Femur (tissue), 1 donor: ENCODE measurements at places on chromosomes 1 and 21.
A peak's percentile ranks its signal among the peaks of the same experiment; 100 is the strongest.

- DNase-seq, result no peak
Measured at GRCh38 chr1:116777831-116778830, 23.9 kb downstream of the CD2 start.

DNA sequence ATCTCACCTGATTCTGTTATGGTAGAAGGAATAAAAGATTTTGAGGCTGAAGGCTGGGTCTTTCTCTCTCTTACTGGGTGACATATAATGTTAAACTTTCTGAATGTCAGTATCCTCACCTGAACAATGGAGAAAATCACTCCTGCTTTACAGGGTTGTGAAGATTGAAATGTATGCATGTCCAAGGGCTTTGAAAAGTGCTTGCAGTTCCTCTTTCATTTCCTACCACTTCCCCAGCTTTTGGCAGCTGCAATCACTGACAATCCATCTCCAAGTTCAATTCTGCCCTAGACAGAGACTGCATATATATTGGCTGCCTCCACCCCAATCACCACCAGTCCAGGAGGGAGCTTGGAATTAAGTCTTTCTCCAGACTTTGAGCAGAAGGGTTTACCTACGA, 39.8 kb downstream of the FAM78B start:
- no peak for DNase-seq

- no peak for DNase-seq
Measured at GRCh38 chr1:224774378-224774777, 155.1 kb upstream of the DNAH14 start.

GRCh38 chr1:62025154-62025553, 169.5 kb upstream of the L1TD1 start:
- no peak for DNase-seq

GRCh38 chr1:240424740-240425464, 187.1 kb downstream of the GREM2 start:
- no peak for DNase-seq

DNA sequence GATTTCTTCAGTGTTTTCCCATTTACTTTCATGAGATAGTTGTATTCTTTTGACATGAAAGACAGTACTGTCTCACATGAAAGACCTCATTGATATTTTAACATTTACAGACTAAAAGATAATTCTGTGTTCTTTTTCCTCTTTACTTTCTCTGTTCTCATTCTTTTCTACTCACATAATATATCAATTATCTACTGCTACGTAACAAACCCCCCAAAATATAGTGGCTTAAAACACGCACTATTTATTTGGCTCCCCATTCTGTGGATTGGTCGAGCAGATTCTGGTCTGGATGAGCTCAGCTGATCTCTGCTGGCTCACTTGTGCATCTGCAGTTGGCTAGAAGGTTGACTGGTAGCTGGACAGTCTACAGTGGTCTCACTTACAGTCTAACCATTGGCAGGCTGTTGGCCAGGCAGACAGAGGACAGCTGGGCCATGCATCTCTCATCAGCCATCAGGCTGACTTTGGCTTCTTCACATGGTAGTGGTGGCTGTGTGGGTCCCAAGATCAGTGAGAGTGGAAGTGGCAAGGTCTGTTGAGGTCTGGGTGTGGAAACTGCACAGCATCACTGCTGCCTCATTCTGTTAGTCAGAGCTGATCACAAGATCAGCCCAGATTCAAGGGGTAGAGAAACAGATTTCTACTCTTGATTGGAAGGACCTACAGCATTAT, 63.2 kb downstream of the MPZL1 start:
- no peak for DNase-seq

DNA sequence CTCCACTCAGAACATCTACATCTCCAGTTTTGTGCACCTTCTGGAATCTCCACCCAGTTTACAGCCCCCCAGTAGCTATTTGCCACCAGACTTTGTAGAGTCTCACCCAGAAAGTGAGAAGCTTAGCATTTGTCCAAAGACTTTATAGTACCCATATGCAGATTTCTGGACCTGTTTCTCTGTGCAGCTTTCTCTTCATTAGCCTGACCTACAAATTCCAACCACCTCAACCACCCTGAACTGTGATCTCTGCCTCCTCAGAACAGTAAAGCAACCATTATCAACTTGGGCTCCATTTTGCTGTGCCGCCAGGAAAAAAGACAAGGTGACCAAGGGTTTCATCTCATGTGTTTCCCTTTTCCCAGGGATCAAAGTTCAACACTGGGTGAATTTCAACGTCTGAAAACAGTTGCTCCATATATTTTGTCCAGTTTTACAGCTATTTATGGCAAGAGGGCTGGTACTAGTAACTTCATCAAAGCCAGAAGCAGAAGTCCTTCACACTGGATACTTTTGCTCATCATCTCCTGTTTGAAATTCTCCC, 36.5 kb upstream of the DDAH1 start:
- no peak for DNase-seq

GRCh38 chr1:229111703-229112319, 159.1 kb upstream of the RAB4A start:
- no peak for DNase-seq

GRCh38 chr1:67749263-67749843, 64.4 kb downstream of the GADD45A start:
- no peak for DNase-seq

- DNase-seq, result no peak
Measured at GRCh38 chr1:42930178-42931107, 28.2 kb downstream of the SLC2A1 start.

DNA sequence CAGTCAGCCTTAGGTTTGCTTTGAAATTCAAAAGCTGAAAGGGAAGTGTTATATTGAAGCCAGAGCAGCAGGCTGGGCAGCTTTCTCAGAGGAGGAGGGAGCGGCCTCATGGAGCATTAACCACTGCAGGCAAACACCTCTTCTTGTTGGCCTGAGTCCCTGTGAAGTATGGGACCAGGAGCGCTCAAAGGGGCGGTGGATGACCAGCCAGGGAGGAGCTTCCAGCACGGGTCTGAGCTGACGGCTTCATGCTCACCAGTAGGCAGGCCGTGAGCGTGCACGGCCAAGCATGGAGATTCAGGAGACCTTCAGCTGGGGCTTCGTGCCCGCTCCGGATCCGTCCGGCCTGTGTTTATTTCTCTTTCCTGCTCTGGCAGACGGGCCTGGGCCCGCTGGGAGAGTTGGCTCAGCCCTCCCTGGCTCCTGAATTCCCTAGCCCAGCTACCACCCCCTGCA, 245.2 kb downstream of the TRABD2B start:
- DNase-seq, result peak; percentile 78

DNA sequence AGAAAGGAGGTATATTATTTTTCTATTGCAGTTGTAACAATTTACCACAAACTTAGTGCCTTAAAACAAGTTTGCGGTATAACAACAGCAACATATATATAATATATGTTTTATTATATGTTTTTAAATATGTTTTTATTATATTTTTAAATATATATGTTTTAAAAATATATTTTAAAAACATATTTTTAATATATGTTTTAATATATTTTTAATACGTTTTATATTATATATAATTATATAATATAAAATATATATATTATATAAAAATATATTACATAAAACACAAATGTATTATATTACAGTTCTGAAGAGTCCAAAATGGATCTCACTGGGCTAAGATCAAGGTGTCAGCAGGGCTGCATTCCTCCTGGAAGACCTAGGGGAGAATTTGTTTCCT, 27.5 kb upstream of the FNBP1L start:
- no peak for DNase-seq

GRCh38 chr1:5494518-5494917, 497.7 kb downstream of the NPHP4 start:
- DNase-seq, result no peak

DNA sequence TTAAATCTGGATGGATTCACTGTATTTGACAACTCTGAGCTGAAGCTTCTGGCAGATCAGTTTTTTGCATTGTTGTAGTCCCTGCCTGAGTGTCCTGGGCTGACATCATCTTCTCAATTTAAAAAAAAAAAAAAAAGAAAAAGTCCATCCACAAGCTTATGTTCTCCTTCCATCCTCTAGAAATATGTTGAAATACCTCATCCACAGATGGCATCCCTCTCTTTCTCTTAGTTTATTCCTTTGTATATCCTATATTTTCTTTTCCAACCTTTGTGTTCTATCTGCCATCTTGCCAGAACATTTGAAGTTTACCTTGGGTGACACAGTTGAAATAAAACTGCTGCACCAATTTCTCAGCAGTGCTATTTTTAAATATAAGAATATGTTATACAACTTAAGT, 184.4 kb upstream of the PKN2 start:
- no peak for DNase-seq

- no peak for DNase-seq
Measured at GRCh38 chr1:37234941-37235418, 200.7 kb upstream of the GRIK3 start.

- DNase-seq, result no peak
Measured at GRCh38 chr1:105137543-105138457, 1388.1 kb downstream of the AMY1C start.

DNA sequence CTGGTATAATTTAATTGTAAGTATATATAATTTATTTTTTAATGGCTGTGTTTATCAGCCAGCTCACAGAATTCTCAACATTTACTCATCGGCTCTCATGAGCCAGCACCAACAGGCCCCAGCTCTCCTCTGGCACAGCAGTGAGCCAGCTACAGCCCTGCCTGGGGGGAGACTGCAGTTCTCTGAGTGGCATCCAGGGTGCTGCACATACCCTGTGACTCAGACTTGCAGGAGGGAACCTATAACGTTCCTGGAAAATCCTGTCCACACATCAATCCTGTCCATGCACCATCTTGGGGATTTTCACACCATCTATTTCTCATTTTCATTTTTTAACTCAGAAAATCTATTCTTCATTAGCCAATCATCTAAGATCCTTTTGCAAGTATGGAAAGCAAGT, 36.5 kb downstream of the FHAD1 start:
- DNase-seq, result no peak

DNA sequence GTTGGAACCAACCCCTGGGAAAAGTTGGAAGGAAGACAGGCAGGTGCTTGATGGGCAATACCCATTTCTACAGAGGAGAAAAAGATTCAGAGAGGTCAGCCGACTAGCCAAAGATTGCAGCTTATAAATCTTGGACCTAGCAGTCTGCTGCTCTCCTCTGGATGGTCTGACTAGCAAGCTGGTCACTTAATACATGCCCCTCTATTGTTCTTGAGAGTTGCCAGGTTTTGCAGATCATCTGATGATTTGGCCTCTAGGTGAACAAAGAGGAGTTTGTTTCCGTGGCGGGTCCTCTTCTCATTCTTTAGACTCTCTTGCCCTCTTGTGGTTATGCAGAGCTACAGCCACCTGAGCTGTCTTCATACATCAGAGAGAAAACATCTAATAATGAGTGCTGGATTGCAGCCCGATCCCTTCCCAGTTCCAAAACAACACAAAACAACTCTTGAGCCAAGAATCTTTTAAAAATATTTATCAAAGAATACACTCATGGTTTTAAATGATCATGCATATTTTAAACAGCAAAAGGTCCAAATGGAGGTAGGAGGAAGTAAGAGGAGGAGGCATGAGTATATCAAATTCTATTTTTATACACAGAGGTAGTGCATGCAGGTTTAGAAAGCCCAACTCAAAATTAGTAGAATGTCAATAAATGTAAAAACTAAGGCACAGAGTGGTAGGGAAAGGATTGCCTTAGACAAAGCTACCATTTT, 115.7 kb downstream of the SLC30A10 start:
- peak; percentile 63 for DNase-seq

- DNase-seq, result no peak
Measured at GRCh38 chr1:11383553-11384169, 95.3 kb upstream of the DISP3 start.

- no peak for DNase-seq
Measured at GRCh38 chr1:1547011-1547410, 6.6 kb upstream of the TMEM240 start.

DNA sequence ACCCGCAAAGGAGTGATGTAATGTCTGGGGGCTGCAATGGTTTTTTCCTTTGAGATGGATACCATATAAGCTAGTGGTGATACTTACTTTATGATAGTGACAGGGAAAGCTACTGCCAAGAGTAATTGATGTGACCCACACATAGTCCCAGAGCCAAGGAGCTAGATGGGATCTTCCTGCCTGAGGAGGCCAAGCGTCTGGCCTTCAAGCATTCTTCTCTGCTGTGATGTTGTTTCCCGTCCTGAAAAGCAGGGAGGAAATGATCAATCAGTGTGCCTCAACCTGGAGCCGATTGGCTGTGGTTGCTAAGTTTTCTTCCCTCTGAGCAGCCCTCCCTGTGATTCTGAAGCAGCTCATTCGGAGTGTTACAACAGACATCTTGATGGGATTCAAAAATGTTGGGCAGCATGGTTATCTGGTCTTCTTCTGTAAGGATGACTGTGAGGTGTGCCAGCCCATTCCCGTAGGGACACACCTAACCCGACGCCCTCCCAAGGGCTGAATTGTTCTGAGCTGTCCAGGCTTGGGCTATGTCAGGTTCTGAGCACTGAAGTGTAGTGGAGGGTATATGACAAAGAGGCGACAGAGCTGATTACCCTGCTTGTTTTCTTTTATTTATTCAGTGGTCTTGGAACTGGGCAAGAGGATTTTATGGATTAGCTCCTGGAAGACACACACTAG, 56.7 kb downstream of the UCK2 start:
- no peak for DNase-seq

DNA sequence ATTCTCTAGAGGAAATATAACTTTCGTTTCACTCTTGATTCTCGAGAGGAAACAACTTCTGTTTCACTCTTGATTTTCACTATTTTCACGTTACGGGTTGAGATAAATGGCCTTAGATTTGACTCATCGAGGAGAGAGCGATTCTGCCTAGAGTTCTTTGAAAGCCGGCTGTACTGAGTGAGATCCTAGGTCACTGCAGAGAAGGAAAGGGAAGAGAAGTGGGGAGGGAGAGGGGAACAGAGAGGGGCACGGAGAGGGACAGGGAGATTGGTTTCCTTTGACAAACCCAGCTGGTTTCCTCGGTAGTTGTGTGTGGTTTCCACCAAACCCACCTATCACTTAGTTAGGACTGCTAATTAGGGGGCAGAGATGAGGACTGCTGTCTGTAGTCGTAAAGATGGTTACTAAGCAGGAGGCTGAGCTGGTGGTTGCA, 21.6 kb upstream of the GPR137B start:
- no peak for DNase-seq

- DNase-seq, result no peak
Measured at GRCh38 chr1:52400131-52400530, 4.1 kb downstream of the ORC1 start.

DNA sequence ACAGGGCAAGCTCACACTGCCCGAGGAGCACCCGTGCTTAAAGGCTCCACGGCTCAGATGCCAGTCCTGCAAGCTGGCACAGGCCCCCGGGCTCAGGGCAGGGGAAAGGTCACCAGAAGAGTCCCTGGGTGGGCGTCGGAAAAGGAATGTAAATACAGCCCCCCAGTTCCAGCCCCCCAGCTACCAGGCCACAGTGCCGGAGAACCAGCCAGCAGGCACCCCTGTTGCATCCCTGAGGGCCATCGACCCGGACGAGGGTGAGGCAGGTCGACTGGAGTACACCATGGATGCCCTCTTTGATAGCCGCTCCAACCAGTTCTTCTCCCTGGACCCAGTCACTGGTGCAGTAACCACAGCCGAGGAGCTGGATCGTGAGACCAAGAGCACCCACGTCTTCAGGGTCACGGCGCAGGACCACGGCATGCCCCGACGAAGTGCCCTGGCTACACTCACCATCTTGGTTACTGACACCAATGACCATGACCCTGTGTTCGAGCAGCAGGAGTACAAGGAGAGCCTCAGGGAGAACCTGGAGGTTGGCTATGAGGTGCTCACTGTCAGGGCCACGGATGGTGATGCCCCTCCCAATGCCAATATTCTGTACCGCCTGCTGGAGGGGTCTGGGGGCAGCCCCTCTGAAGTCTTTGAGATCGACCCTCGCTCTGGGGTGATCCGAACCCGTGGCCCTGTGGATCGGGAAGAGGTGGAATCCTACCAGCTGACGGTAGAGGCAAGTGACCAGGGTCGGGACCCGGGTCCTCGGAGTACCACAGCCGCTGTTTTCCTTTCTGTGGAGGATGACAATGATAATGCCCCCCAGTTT, 1.3 kb downstream of the CELSR2 start:
- DNase-seq, result peak; percentile 25

- DNase-seq, result no peak
Measured at GRCh38 chr1:15749399-15750291, 7.3 kb downstream of the TMEM82 start.
